Cortex of kidney (tissue), 1 donor: ENCODE measurements at places on chromosomes 5 and 9.

- no peak for DNase-seq
Observed at GRCh38 chr9:83765376-83765775, 52.2 kb downstream of the GKAP1 start.

DNA sequence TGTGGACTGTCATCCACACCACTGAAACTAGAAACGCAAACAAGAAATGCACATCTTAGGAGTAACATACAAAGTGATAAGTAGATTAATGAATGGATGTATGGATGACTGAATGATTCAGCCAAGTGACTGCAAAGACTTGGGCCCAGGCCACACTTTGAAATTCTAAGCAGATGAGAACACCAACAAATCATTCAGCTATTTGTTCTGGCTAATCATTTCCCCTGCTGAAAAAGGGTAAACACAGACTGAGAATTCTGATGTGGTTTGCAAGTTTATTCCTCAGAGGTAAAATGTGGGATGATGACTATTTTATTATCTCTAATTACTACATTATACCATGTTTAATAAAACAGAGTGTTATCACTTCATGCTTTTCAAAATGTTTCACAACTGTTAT, 163.2 kb upstream of the ADAMTS16 start:
- no peak for DNase-seq

DNA sequence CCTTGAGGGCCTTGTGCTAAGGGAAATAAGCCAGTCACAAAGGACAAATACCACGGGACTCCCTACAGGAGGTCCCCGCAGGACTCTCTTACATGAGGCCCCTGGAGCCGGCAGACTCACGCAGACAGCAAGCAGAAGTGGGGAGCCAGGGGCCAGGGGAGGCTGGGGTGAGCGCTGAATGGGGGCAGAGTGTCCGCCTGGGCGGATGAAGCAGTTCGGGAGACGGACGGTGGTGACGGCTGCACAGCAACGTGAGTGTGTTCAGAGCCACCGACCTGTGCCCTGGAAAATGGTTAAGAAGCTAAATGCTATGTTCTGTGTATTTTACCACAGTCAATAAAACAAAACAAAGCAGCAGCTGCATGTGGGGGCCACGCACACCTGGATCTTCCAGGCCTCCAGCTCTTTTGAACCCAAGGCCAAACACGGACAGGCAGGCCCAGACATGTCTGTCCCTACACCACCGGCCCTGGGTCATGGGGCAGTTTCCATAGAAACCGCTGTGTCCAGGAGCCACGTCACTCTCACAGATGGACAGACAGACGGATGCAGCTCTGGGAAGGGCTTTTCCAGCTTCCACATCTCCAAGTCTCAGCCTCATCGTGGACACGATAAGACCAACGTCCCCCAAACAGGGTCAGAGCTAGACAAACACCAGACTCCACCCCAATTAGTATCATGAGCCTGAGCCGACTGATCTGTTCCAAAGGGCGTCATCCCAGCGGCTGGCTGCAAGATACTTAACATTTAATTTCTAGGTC, 103.9 kb downstream of the VAV2 start:
- DNase-seq: no peak

DNA sequence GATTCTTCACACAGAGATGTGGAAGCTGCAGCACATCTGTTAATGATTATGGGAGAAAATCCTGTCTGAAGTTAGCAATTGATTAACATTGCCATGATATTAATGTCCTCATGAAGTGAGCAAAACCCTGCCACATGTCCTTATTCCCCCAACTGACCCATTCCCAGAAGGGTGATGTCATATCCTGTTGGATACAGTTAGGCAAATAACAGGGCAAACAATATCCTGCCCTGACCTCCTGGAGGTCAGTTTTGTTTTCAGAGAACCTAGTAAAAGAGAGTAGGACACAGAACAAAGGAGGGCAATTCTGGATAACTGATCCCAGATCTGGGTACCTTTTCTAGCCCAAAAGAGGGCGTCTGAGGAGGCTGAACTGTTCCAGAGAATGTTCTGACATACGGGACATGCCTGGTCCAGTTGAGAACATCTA, 11.0 kb downstream of the ABLIM3 start:
- no peak for DNase-seq

DNA sequence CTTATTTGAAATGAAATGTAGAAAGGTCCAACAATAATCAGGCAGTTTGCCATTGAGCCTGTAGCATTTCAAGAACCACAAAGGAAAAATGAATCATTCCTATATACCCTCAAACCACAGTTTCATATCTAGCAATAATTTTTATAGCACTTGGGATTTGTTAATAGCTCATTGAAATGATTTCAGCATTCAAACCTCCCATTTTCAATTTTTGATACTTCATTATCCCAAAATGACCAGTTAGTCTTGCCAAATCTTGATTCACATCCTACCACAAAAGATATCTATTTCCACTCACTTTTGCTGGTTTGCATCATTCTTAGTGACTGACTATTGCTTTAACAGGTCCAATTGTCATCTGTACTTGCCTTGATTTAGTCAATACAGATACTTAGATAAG, 790.1 kb downstream of the TLE1 start:
- no peak for DNase-seq

GRCh38 chr9:4815381-4815956, 22.7 kb downstream of the RCL1 start:
- DNase-seq: no peak

GRCh38 chr5:105773241-105773640, 1897.5 kb downstream of the EFNA5 start:
- no peak for DNase-seq

DNA sequence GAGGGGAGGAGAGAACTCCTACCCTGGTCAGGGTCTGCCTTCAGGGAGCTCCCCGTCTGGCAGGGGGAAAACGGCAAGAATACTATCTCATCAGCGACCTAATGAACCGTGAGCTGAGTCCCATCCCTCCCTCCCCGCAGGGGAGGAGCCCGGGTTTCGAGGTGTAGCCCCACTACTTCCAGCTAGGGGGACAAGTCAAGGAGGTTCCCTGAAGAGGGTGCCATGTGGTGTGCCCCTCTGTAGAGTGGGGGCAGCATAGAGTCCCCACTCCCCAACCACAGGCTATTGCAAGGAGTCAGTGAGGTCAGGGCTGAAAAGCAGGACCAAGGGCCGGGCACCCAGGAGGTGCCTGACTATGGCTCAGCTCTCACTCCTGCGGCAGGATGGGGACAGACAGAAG, 50.9 kb upstream of the RXRA start:
- DNase-seq: no peak

- no peak for DNase-seq
Observed at GRCh38 chr5:109468288-109468676, 58.5 kb upstream of the PJA2 start.

DNA sequence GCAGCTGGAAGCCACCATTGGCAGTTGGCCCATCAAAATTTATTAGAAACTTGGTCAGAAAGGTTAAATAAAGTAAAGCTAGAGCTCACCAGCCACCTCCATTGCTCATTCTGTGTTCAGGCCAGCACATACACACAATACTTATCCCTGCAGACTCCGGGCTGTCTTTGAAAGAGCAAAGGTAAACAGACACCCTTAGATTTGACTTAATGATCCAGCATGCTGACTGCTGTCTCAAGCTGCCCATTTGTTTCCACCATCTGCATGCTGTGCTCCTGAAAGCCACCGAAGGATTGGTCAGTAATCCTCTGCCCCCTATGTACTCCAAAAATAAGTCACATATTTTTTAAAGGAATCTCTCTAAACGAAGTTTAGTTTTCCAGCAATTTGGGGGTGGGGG, 1059.8 kb upstream of the DMAC1 start:
- DNase-seq: no peak

DNA sequence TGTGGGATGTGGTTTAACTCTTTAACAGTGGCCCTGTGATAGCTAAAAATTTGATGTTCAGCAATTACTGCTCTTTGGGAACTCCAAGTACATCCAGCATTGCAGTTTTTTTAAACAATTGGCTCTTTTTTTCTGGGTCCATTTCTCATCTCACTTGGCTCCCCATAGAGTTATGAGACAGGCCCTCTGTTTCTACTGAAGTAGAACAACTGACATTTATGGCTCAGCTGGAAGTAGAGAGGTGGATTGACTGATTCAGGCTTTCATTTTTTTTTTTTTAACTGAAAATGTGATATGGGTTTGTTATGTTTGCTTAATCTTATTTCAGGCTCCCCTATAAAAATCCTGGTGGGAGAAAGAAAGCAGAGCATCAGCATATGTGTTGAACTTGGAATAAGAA, 96.6 kb upstream of the CD180 start:
- no peak for DNase-seq
